ENCODE measurements at places on chromosomes 7 and 10.

- DNase-seq: no peak
Observed at GRCh38 chr7:148754912-148755311, 56.2 kb downstream of the CUL1 start.

GRCh38 chr10:108036265-108036664, 871.8 kb upstream of the SORCS1 start:
- no peak for DNase-seq

DNA sequence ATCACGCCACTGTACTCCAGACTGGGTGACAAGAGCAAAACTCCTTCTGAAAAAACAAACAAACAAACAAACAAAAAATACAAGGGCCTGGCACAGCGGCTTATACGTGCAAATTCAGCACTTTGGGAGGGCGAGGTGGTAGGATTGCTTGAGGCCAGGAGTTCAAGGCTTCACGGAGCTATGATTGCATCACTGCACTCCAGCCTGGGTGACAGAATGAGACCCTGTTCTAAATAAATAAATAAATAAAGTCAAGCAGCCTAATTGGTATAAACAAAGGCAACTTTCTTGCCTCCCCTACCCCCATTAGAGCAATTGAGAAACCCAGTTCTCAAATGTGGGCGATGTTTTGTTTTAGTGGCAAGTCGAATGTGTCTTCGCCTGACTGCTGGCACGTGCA, 26.3 kb upstream of the KPNA7 start:
- DNase-seq: no peak

DNA sequence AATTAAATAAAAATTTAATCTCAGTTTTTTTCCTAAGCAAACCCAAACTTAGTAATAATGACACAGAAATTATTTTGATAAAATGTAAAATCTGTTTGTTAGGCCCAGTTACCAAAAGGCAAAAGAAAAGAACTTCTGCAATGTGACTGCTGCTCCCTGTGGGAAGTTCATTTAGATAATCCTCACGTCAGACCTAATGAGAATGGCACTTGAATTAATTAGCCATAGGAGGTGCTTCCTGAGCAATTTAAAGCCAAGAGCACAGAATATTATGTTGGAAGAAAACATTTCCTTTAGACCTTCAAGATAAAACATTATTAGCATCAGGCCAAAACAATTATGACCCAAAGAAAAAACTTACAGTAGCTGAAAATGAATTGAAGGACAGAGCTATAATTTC, 19.4 kb downstream of the SPAM1 start:
- no peak for DNase-seq

DNA sequence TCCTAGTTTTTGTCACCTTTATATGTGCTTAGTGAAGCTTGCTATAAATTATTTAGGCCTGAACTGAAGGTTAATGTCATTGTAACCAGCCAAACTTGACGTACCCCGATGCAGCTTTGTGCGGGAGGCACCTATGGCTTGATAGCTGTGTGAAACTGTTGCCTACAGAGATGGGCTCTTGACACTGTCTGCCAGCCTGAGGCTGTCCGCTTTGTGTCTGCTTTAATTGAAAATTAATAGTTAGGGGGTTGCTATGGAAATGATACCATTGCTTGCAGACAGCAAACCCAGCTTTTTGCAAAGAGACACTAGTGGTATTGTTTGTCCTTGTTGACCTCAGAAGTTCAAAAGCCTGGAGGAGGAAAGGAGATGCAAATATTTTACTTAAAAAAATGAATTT, 2.1 kb upstream of the FOXP2 start:
- DNase-seq: no peak

- no peak for DNase-seq
Observed at GRCh38 chr7:91512958-91513357, 248.7 kb downstream of the FZD1 start.

GRCh38 chr10:24777196-24777595, 53.5 kb upstream of the ARHGAP21 start:
- DNase-seq: no peak

DNA sequence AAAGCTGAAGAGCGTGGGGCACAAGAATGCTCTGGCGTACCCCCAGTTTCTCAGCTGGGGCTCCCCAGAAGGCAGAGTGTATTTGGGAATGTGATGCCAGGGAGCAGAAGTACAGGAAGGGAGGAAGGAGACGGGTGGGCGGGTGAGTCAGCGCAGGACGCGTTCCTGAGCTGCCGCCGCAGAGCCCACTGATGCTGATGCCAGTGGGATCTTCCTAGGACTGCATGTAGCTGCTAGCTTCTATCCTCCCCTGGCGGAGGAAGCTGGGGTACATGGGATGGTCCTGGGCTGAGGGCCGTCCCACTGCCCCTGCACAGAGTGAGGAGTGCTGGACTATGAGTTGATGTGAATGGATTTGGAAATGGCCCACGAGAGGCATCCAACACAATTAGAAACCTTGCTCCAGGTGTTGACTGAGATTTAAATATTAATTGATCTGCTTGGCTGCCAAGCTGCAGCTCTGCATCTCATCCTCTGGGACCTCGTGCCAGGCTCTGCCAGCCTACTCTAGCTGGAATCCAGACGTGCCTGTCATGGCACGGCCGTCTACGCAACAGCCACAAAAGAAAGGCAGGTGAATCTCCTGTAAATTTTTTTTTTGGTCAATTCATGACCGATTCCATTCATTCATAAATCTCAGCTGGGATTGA, 66.2 kb upstream of the RHEB start:
- no peak for DNase-seq

- no peak for DNase-seq
Observed at GRCh38 chr7:16271990-16272665, 149.2 kb downstream of the CRPPA start.

GRCh38 chr7:81399471-81399870, 370.4 kb downstream of the HGF start:
- no peak for DNase-seq
